ENCODE measurements at places on chromosomes 1 and 21.

- no peak for DNase-seq
These were observed 62.1 kb downstream of the DEGS1 start for GRCh38 chr1:224245188-224245587.

- DNase-seq: no peak
These were observed 34.2 kb downstream of the CHD5 start for GRCh38 chr1:6145864-6146410.

DNA sequence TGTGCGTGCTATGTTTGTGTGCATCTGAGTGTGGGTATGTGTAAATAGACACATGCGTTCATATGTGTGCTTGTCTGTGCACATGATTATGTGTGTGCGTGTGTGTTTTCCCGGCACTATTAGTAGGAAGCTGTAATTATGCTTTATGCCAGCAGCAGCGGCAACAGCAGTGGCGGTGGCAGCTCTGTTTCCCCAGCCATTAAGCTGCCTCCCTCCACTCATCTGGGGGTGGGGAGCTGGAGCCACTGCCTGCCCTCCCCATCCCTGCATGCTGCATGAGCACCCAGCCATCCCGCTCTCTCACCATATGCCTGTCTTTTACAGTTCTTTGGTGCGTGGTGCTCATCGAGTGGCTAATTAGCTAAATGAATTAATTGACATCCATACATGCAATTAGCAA is 30.5 kb upstream of the ACOT11 start:
- DNase-seq: no peak

- DNase-seq: no peak
These were observed 46.4 kb upstream of the RGS21 start for GRCh38 chr1:192270398-192270797.

DNA sequence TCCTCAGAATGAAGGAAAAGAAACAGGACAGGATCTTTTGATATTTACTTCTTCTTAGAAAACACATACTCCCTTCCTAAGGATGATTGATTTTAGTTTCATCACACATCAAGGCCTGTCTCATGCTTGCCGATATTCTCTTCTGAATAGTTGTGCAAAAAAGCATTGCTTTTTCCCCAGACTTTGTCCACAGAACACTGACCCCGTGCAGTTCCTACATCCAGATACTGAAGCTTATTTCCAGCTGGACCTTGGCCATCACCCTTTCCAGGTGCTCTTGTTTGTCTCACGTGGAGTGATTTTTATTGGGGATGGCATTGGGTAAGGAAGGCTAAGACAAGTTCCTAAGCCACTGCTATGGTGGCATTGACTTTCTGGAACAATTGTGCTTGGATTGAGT is 197.3 kb upstream of the HOOK1 start:
- DNase-seq: no peak

GRCh38 chr1:110012100-110012780 is 22.2 kb upstream of the STRIP1 start:
- no peak for DNase-seq

DNA sequence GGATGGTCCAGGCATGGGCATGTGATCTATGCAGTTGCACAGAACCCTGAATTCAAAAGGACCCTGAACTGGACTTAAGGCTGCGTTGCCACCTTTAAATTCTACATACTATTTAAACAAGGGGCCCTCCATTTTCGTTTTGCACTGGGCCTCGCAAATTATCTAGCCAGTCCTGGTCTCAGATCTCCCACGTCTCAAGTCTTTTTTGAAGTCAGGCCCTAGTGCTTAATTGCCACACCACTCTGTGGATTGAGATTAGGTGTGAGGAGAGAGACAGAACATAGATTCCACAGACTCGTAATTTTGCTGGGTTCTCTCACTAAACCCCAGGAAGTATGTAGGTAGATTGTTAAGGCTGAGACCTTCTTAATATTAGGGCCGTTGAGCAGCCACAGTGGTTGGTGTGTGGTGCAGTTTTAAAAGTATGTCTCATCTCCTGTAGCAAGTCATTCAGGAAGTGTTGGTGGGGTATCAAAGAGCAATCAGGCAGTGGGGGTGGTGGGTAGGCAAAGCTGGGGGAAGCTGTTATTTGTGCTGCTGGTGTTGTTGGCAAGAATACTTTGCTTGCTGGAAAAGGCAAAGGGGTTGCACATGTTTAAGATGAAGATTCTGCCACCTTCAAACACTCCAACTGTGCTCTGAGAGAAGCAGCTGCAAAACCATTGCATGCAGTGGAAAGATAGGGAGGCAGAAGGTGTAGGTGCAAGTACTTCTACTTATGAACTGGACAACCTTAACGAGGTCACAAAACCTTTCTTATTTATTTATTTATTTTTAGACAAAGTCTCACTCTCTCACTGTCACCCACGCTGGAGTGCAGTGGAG is 11.2 kb downstream of the CD84 start:
- DNase-seq: no peak

DNA sequence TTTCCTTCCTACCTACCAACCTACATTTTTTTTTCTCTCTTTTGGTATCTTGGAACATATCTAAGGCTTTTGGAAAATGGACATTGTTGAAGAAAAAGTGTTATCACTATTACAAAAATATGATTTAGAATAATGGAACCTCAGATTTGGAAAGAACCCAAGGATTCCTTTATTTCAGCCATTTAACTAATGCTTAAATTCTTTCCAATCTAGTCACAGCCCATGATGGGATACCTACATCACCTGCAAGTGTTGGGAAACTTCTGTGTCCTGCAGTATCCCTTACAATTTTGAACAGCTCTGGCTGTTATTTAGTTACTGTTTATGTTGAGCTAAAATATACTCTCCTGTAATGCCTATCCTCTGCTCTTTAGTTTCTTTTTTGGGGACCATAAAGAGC is 22.3 kb upstream of the APOBEC4 start:
- no peak for DNase-seq

DNA sequence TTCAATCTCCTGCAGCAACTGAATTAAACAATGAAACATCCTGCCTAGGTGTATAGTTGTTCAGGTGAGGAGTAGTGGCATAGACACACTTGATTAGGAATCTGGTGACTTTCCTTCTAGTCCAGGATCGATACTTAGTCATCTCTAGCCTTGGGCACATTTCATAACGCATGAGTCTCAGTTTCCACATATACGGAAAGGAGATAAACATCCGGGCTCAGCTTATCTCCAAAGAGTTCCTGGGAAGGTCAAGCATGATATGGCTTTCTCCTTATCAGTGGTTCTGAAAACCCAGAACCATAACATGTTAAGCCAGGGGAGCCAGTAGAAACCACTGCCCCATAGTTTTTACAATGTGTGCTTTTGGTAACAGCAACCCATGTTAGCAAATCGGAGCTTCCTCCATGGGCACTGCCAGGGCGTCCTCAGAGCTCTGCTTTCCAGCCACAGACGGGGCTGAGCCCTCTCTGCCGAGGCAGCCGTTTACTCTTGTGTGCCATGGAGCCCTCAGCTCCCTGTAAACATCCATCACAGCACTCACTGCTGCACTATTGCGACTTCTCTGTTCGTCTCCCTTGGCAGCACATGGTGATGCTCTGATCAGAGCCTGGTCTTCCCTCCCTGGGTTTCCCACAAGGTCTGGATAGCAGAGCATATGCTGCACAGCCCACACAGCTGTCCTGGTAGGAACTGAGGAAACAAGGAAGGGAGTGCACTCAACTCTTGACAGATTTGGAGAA is 34.6 kb downstream of the RUNX1 start:
- DNase-seq: no peak

DNA sequence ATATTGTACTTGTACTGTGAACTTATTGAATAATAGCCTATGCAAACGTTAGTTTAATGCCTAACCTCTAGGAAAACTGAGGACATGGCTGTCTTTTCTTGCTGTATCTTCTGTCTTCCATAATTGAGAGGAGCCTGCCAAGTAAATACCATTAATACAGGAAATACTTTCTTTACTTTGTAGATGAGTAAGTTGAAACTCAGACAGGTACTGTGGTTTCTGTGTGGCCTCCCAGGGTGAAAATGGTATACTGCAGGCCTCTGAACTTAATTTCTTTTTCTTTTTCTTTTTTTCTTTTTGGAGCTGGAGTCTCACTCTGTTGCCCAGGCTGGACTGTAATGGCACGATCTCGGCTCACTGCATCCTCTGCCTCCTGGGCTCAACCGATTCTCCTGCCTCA is 208.8 kb upstream of the ADGRL4 start:
- no peak for DNase-seq

GRCh38 chr1:224368409-224368808 is 11.7 kb downstream of the CNIH4 start:
- DNase-seq: no peak

- no peak for DNase-seq
These were observed 648.6 kb upstream of the CAMK1G start for GRCh38 chr1:208934933-208935332.

DNA sequence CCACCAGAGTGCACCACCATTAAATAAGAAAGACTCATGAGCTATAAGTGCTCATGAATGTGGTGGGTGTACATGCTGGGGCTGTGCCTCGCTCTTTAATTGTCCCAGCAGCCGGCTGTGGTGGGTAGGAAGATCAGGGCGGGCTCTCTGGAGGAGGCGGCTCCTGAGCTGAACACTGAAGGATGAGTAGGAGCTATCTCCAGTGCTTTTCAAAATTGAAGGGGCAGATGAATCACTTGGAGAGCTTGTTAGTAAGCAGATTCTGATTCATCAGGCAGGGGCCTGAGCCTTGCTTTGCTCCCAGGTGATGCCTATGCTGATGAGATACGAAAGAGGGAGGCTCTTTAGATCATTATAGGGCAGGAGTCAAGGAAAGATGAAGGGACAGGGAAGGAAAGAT is 54.1 kb downstream of the ETS2 start:
- DNase-seq: no peak

DNA sequence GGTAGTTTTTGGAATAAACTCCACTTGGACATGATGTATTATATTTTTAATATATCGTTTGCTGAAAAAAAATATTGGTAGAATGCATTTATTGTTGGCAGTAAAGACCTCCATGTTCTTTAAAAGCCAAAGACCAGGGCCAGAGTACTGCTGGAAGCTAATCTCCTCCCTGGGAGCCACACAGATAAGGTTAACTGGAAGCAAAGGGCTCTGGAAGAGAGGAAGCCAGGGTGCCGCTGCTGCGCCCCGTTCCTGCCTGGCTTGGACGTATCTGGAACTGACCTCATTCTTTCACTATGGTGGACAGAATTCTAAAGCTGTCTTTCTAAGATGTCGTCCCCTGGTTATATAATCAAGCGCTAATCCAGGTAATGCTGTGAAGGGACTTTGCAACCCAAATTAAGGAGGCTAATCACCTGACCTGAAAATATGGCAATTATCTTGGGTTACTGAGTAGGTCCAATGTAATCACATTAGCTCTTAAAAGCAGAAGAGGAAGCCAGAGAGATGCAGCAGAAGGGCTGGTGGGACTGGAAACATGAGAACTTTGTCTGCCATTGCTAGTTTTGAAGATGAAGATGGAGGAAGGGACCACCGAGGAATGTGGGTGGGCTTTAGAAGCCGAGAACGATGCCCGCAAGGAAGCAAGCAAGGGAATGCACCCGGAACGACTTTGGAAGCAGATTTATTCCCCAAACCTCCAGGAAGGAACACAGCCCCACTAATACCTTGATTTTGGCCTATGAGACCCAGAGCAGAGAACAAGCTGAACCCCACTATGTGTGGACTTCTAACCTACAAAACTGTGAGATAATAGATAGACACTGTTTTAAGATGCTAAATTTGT is 167.7 kb upstream of the KCNJ15 start:
- DNase-seq: no peak

DNA sequence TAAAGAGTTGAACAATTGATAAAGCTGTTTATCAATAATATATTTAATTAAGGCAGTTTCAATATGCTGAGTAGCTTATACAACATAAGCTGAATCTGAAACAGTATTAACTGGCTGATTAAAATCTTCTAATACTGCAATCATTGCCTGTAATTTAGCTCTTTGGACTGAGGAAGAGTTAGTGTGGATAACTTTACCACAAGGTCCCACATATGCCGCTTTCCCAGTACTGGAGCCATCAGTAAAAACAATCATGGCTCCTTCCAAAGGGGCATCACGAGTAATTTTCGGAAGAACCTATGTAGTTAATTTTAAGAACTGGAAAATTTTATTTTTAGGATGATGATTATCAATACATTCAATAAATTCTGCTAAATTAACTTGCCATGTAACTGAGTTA is 6.7 kb downstream of the DAP3 start:
- DNase-seq: no peak

GRCh38 chr1:154742606-154743005 is 127.5 kb downstream of the KCNN3 start:
- DNase-seq: no peak

- DNase-seq: no peak
These were observed 54.7 kb downstream of the KDM1A start for GRCh38 chr1:23074012-23074411.

DNA sequence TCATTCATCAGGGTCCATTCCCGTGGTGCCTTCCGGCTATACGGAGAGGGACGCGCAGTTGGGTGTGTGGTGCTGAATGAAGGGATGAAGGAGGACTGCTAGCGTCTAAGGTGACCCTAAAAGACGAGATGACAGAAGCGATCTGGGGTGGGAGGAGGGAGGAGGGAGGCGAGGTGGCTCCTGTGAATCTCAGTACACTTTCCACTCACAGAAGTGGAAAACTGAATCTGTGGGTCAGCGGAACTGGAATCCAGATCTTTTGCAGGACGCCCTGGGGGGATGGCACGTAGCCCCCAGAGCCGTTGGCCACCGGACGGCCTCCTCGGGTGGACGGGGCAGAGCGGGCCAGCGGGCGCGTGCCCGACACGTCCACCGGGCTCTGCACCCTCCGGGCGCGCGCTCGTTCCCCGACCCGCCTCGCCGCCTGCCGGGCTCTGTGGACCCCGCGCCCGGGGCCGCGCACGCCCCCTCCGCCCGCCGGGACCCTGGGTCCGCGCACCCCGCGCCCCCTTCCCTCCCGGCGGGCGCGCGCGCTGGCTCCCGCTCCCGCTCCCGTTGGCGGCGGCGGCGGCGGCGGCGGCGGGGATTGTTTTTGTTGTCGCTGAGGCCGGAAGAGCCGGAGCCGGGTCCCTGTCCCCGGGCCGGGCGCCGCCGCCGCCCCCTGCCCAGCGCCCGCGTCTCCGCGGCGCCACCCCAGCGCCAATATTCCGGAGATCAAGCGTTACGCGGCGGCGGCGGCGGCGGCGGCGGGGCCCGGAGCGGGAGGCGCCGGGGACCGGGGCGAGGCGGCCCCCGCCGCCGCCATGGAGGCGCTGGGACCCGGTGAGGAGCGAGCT is at the start of gene AGO4:
AGO4 (plus strand) TSS at position 403 of the 836 bp plus-strand sequence; CDS start at position 804, 401 bp downstream.
- peak; percentile 36 for DNase-seq

Data from SW 1271 (cell line).